ENCODE measurements at places on chromosomes 4 and X.
A peak's percentile ranks its signal among the peaks of the same experiment; 100 is the strongest.

DNA sequence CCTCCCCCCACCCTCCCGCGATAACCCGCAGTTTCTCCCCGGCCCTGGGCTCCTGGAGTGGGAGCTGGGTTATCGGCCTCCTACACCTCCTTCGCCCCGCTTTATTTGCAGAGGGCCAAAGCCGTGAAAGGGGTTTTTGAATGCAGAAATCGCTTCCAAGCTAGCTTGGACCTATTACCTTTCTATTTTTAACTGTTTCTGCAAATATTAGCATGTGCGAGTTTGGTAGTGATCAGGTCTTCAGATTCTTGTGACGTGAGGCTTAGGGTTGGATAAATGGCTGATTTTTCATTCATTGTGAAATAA, 1.3 kb downstream of the USP9X start:
- DNase-seq, result peak; percentile 3

- no peak for DNase-seq
Observed at GRCh38 chr4:8123389-8123788, 35.2 kb downstream of the ABLIM2 start.

DNA sequence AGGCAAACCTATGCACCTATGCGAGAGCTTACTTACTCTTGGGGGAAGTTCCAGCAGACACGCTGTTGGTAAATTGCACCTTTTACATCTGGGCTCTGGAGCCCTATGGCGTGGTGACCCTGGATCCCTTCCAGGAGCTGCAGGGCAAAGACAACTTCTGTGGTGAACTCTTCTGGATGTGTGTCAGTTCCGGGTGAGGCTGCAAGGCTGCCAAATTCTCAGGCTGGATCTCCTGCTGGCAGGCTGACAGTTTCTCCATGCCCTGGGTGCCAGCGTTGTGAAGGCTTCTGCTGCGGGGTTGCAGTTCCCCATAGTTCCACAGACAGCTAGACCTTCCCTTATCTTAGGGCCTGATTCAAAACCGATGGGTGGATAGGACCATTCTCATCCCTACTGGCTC, 37.9 kb downstream of the RAP2C start:
- DNase-seq, result no peak

- no peak for DNase-seq
Observed at GRCh38 chrX:23435575-23435974, 100.9 kb downstream of the PTCHD1 start.

- DNase-seq, result no peak
Observed at GRCh38 chr4:153369021-153369420, 24.5 kb downstream of the MND1 start.
